Skeletal muscle cell (primary cell): ENCODE measurements at places on chromosomes 2 and 18.

GRCh38 chr18:51070545-51070944 is 40.5 kb downstream of the SMAD4 start:
- DNase-seq: peak; percentile 73

DNA sequence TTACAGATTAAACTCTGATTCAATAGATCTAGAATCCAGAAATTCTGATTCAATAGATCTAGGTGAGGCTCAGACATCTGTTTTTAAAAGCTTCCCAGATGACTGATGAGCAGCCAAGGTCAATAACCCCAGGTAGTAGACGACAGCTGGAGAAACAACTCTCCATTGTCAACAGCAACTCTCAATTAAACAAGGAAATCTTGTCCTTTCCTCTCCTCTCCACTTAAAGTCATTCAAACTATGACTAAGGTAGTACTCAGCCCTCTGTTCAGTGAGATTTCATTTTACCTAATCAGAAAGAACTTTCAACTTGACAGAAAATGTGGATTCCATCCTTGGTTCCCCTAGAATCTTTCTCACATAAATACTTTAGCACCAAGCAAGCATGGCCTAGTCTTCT is 94.6 kb upstream of the SCG2 start:
- DNase-seq: no peak

GRCh38 chr18:38481576-38481975 is 916.0 kb upstream of the CELF4 start:
- DNase-seq: no peak

GRCh38 chr2:240594511-240595380 is 8.2 kb downstream of the CAPN10 start:
- DNase-seq: no peak

DNA sequence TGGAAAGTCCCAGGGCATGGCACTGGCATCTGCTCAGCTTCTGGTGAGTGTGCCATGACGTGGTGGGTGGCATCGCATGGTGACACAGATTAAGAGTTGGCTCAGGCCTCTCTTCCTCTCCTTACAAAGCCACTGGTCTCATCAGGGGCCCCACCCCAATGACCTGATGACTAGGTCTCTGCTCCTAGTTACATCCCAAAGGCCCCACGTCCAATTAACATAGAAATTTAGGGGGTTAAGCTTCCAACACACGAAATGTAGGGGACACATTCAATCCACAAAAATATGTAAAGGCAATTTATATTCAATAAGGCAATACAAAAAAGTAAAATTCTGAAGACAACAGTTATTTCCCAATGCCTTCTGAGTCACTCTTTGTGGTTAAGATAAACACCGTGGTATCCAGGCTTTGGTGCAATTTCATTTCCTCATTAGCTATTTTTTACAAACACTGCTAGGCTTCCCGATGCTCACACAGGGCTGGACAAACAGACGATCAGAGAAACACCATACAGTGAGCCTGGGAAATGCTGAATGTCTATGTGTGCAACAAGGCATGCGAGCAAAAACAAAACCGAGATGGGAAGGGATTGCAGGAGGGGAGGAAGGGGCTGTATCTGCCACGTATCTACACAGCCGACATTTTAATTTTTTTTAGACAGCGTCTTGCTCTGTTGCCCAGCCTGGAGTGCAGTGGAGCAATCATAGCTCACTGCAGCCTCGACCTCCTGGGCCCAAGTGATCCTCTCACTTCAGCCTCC is 67.2 kb downstream of the MBP start:
- DNase-seq: peak; percentile 81

- peak; percentile 34 for DNase-seq
These were observed 133.6 kb upstream of the APCDD1 start for GRCh38 chr18:10320791-10321190.

- DNase-seq: peak; percentile 18
These were observed 15.8 kb upstream of the IER3IP1 start for GRCh38 chr18:47191961-47192360.

DNA sequence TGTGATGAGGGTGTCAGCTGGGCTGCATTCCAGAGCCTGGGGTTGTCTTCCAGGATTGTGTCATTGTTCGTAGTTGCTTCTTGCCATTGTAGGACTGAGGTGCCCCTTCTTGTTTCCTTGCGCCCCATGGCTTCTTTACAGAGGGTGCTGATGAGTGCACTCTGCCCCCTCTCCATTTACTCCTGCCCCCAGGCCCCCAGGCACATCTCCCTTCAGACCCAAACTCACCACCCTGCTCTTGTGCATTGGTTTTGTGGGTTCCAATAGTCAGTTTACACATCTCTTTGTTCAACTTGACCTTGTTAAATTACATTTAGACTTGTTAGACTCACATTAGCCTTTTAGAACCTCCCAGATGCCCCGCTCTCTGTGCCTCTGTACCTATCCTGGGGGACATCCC is 33.1 kb downstream of the HJURP start:
- DNase-seq: no peak

GRCh38 chr2:130795431-130795830 is 40.1 kb downstream of the AMER3 start:
- no peak for DNase-seq

DNA sequence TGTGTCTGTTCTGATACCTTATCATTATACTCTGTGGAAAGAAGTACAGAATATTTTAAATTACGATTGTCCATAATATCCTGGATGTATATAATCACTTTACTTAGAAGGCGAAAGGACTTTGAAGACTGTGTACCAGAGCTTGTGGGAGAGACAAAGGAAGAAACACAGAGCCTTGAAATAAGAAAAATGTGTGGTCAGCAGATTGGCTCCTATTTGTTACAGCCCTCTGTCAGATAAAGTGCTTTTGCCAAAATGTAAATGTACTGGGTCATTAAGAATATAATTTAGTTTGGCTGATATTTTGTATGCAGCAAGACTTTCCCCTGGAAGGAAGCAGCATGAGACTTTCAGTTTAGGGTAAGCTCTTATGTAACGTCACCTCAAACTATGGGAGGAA is 443.1 kb downstream of the CCDC85A start:
- no peak for DNase-seq

DNA sequence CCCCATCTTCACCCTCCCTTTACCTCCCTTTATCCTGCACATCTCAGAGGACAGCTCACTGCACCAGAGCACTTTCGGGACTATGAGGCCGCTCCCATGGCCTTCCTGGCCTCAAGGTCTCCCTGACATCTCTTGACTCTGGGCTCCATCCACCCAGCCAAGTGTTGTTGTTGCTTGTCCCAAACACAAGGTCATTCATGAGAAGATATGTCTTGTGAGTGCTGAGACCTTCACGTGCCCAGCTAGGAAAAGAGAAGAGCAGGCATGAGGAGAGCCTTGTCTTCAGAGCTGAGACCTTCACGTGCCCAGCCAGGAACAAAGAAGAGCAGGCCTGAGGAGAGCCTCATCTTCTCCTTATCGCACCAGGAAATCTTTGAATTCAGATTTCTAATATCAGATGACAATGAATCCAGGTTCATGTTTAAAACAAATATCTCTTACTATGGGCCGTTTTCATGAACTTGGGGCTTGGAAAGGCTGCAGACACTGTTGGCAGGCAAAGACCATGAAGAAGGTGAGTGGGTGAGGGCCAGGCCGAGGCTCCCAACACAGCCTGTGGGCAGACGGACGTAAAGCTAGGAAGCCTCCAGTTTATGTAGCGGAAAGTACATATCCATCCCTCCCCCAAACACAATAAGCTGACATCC is 256.1 kb downstream of the NDUFA10 start:
- no peak for DNase-seq

GRCh38 chr2:216059233-216059834 is 22.3 kb downstream of the PECR start:
- no peak for DNase-seq

DNA sequence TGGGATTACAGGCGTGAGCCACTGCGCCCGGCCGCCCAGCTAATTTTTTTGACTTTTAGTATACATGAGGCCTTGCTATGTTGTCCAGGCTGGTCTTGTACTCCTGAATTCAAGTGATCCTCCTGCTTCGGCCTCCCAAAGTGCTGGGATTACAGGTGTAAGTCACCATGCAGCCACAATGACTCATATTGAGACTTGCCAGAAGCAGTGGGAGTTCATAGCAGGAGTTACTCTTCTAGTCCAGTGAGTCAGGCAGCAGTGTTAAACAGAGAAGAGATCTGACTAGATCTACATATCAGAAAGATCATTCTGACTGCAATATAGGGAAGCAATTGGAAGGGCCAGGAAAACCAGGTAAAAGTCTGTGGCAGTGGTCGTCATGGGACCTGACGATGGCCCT is 1.5 kb upstream of the FLACC1 start:
- peak; percentile 40 for DNase-seq

DNA sequence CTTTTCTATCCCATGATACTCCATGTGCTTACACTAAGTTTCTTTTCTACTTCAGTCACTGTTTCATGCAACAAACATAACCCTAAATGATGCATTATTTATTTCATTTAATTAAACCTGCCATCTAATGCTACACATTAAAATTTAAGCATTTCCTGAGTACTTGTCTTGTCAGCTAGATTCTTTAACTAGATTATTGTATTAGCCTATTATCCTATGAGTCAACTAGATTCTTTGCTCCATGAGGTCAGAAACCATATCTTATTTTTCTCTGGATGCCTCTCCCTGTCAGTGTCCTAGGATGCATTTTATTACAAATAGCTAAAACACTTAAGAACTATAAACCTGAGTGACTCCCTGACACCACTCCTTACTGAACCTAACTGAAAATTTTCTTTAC is 652.4 kb downstream of the SLC4A3 start:
- no peak for DNase-seq

DNA sequence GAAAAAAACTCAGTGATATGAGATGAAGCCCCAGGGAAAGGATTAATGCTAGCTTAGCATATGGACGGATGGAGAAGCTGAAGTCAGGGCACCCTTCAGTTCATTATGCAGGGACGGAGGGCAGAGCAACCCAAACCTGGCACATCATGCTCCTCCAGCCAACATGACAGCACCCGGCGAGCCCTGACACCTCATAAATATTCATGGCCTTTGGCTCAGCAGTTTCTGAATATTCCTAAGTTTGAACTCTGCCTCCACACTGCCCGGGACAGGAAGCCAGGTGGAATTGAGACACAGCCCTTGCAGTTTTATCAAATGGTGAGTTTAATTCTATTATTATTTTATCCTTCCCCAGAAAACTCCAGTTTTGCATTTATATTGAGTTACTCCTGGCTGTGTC is 87.3 kb upstream of the SH3BP4 start:
- no peak for DNase-seq

GRCh38 chr18:31410716-31411483 is 34.3 kb downstream of the DSG4 start:
- DNase-seq: no peak

- DNase-seq: no peak
These were observed 939.6 kb upstream of the CNTNAP5 start for GRCh38 chr2:123085484-123085883.

GRCh38 chr2:179595284-179595683 is 266.1 kb downstream of the ZNF385B start:
- DNase-seq: no peak

GRCh38 chr2:100643906-100644501 is 81.2 kb downstream of the PDCL3 start:
- DNase-seq: no peak

GRCh38 chr2:84238907-84239306 is 220.2 kb downstream of the SUCLG1 start:
- DNase-seq: no peak

DNA sequence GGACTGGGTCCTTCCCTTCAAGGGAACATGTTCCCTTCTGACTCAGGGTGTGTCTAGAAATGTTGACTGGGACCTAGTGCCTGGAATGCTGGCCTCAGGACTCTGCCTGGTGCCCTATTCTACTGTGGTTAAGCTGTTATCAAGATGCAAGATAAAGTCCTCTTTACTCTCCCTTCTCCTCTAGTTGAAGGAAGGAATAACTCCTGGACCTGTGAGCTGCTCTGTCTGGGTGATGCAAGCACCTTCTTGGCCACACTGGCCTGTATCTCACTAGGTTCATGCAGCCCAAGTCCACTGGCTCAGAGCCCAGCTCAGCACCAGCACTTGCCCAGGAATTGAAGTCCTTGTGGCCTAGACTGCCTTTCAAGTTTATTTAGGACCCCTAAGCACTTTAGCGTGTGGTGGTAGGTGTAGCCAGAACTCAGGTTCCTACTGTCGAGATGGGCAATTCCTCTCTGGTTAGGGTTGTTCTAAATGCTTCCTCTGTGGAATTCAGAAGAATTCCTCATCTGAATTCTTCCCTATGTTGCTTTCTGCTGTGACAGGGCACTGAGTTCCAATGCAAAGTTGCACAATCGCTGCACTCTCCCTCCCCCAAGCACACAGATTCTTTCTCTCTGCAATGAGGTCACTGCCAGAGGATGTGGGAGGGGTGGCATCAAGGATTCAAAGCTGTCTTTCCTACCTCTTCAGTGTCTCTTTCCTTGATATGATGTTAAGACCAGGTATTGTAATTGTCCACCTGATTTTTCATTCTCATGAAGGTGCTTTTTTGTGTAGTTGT is 54.7 kb downstream of the VWC2L start:
- DNase-seq: no peak

- no peak for DNase-seq
These were observed 164.2 kb downstream of the VAPA start for GRCh38 chr18:10077986-10078385.

- DNase-seq: no peak
These were observed 36.6 kb upstream of the ASB1 start for GRCh38 chr2:238389988-238390589.

DNA sequence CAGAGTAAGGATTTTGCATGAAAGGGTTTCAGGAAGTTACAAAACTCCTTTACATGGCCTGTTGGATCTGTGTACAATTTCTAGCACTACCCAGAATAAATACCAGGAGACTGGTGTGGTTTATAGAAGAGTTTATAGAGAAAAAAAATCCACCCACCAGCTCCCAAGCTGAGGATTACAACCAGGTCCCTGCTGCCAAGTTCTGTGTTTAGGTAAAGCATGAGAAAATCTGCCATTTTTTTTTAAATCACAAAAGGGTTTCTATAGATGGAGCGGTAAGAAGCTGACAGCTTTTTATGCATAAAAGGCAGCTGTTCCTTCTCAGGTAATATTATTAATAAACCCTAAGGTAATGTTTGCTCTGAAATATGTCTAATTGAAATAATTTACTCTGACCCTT is 545.4 kb upstream of the ZEB2 start:
- peak; percentile 50 for DNase-seq

DNA sequence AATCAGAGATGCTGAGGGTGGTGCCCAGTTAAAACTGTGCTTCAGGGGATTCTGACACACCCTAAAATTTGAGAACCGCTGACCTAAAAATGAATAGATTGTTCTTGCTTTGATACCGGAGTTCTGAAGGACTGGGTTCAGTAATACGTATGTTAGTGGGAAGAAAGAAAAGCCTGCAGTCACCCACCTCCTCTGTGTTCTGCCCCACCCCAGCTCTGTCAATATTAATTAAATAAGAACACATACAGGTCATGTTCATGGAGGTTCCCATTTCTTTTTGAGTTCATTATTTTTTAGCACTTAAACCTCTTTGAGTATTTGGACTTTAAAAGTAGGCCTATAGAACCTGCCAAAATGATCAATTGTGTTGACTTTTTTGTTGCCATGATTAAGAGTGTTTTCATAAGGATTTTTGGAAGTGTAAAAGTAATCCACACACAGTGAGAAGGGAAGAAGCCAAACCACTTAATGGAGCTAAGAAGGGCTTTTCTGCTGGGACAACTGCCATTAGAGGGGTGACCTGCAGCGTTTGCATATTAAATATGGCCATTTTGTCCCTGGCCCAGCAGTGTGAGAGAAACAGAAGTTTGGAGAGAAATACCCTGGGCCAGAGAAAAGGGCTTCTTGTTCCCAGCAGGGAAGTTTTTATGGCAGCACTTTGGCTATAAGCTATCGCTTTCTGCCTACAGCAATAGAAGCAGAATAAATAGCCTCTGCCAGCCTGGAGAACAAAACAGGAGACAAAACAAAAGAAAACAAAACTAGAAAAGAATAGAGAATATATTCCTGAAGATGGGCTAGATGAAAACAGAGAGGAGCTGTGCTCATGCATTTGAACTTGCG is 80.7 kb upstream of the RNF152 start:
- no peak for DNase-seq
